ENCODE measurements at places on chromosomes 3 and 15. TPM values are rescaled to one million over a fixed set of nuclear protein-coding genes. Genes with fewer than 3 reads are reported as not detected.

Gene GPR160
- 0.28 TPM for total RNA-seq

Gene KIF9
- 1.8 TPM for total RNA-seq

Gene SPATA12
- under 0.01 TPM for total RNA-seq

Gene SEMA5B
- total RNA-seq: not detected

Gene FEZF2
- not detected for total RNA-seq

DNA sequence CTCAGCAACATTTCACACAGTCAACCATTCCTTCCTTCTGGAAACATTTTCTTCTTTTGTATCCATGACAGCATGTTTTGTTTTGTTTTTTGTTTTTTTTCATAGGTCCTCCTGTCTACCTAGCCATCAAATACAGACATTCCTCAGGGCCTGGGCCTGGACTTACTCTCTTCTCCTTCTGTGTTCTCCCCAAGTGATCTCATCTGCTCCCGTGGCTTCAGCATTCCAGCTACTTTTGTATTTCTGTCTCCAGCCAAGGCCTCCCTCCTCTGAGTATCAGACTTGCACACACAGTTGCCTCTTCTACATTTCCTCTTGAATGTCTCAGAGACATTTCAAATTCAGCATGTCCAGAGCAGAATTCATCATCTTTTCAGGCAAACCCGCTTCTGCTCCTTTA is 82.4 kb downstream of the HCN4 start:
- peak; percentile 15 for DNase-seq

DNA sequence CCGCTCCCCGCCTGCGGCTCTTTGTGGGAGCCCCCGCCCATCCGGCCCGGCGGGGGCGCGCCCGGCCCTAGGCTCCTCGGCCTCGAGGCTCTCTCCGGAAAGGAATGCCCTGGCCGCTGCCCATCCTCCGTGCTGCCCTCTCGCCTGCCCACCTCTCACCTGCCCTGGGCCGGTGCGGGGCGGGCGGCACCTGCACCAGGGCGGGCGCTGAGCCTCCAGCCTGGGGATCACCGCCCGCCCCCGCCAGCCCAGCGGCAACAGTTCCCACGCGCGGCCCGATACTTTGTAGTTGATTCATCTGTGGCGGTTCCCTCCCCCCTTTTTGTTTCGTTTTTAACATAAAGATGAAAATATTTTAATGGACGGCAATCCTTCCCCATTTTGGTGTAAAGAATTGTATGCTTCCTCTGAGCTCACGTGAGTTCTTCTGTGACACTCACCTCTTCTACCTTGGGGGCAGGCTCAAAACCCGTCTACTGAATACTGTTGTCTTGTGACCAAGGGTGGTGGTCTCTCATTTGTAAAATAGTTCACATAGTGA is 1.9 kb downstream of the KLF13 start:
- DNase-seq: peak; percentile 49

GRCh38 chr3:119085070-119085439 is 50.4 kb upstream of the IGSF11 start:
- no peak for DNase-seq

DNA sequence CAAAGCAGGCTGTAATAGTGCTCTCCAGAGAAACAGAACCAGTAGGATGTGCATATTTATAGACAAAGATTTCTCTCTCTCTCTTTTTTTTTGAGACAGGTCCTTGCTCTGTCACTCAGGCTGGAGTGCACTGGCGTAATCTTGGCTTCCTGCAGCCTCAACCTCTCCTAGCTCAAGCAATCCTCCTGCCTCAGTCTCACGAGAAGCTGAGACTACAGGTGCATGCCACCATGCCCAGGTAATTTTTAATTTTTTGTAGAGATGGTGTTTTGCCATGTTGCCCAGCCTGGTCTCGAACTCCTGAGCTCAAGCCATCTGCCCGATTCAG is 67.1 kb upstream of the CHD2 start:
- no peak for DNase-seq

GRCh38 chr15:75349851-75350588 is 3.2 kb downstream of the NEIL1 start:
- no peak for DNase-seq

DNA sequence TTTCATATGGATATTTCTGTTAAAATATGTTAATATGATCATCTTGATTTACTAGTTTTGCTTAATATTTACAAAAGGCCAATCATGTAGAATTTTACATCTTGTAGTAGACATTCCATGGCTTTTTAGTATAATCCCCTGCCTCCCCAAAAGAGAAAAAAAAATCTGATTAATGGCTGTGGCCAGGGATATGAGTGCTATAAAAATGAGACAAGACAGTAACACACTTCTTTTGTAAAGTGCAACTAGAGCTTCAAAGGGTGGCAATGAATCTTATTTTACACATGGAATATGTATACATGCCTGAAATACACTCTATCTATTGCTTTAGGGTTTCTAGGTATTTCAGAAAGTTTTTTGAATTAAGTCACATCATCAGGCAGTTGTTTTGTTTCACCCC is 112.2 kb upstream of the NANOGP8 start:
- DNase-seq: no peak

DNA sequence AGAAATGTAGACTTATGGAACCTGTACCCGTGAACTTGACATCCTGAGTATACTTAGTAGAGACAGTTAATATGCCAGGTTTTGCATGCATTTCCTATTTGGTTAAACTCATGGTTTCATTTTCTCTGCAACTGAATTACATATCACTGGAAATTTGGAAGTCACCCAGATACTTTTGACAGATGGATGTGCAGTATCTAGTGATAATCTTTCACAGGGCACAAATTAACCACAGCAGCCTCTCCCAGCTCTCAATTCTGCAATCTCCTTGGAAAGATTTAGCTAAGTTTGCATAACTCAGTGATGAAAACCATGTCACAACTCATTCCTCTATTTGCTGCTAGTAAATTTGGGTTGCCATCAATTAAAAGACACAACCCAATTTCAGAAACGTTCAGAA is 162.3 kb upstream of the TPM1 start:
- peak; percentile 37 for DNase-seq

DNA sequence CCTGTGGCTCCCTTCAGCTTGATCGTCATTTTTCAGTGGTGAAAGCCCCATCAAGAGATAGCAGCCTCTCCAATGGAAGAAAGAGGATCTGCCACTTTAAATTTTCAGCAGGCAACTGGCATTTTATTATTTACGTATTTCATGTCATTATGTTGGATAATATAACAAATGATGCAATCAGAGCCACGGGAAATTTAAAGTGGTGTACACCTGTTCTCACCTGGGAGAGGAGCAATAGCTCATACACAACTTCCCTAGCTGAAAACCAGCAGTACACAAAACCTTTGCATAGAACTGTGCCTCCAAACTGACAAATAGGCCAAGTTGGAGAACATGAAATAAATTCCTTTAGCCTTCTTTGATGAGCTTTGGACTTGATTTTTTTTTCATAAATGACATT is 136.9 kb downstream of the SATB1 start:
- DNase-seq: no peak

- DNase-seq: no peak
Measured at GRCh38 chr15:78453447-78453846, 15.4 kb downstream of the IREB2 start.

DNA sequence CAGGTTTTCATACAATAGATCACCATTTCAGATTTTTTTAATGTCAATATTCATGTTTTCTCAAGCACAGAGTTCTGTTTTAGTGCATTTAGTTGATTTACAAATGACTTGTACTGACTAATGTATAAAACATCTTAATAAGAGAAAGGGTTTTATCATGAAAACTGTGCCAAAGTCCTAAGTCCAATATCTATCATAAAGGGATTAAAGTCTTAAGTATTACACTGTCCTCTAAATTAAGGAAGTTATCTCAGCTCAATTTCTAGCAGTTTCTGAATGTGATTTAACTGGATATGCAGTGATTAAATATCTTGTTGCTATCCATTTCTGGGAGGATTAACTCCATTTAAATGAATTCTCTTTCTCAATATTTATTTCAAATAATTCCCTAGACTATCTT is 381.1 kb upstream of the CNTN4 start:
- DNase-seq: no peak

GRCh38 chr15:58409861-58410260 is 21.9 kb upstream of the LIPC start:
- no peak for DNase-seq

- DNase-seq: no peak
Measured at GRCh38 chr15:84826369-84826823, 9.2 kb downstream of the ALPK3 start.

DNA sequence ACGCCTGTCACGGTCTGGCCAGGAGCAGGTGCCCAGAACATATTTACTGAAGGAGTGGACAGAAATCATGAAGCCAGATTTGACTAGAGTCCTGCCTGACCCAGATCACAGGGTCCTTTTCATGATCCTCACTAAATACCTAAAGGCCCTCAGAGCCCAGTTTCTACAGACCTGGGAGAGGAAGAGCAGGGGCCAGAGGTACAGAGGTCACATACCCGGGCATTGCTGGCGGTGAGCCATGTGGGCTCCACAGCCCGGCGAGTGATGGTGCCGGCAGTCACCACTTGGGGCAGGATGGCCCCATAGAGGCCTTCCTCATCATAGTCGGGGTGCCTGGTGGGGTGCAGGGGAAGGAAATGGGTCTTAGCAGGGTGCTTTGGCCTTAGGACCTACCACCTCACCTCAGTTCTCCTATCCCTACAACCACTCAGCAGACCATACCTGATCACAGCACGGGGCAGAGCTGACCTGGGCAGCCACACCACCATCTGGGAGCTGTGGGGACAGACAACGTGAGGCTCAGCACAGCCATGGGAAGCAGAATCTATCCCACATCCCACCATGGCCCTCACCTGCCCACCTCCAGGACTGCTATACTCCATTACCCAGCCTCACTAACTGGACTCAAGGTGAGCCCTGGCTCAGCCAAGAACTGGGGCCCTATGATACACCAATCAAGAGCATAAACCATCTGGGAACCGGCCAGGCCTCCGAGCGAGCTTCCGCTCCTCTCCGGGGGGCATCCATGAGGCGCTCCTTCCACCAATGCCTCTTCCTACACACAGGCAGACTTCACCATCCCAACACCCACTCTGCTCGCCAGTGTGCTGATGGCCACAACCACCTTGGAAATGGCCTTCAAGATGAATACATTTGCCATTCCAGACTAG is 12.9 kb downstream of the POLG start:
- DNase-seq: no peak

GRCh38 chr15:81760686-81761085 is 285.1 kb downstream of the MEX3B start:
- DNase-seq: no peak

GRCh38 chr3:140319739-140320138 is 358.1 kb upstream of the TRIM42 start:
- no peak for DNase-seq

- DNase-seq: no peak
Measured at GRCh38 chr3:135218304-135218703, 423.2 kb downstream of the EPHB1 start.

GRCh38 chr15:93983526-93983925 is 247.8 kb upstream of the MCTP2 start:
- DNase-seq: no peak

DNA sequence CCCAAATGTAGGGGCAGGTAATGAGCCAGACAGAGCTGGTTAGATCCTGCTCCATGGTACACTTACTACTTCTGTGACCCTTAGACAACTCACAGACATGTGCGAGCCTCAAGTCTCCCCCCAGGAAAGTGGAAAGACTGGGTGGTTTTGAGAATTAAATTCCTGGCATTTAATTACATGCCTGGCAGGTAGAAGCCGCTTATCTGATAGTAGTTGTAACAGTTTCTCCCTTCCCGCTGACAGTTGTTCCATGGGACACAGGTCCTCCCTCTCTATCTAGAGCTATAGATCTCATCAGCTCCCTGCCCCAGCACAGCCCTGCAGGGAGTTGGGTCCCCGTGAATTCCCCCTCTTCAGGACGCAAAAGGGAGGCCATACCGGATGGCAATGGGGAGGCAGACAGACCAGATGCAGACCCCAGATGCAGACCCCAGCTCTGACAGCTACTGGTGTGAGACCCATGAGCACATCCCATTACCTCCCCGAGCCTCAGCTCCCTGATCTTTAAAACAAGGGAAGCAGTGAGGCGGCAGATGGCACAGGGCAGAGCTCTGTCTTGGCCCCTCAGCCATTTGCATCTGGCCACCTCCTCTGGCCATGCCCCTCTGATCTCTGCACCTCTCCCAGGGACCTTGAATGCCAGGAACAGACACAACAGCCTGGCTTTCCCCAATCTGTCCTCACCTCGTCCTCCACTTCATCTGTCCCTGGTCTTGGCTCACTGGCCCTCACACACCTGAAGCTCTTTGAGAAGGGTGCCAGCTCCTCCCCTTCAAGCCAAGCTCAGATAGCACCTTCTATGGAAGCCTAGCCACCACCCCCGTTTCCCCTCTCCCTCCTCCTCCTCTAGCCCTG is 34.1 kb upstream of the NR2C2 start:
- no peak for DNase-seq

- peak; percentile 60 for DNase-seq
Measured at GRCh38 chr15:82021992-82022391, 23.8 kb downstream of the MEX3B start.

DNA sequence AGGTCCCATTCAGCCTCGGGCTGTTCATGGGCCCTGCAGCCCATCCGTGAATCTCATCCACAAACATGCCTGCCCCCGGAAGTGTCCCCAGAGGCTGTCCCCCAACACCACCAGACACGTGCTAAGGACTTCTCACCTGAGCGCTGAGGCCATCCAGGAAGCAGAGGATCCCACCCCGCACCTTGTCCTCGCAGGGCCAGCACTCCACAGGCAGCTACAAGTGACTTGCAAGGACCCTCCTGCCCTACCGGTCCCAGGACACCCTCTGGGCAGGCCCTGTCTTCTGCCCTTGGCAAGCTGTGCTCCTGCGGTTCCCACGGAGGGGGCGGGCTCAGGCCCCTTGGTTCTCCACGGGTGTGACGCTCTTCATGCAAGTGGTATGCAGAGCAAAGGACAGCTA is 146.0 kb downstream of the NUP210 start:
- no peak for DNase-seq

GRCh38 chr15:78120523-78120922 is 10.7 kb downstream of the CIB2 start:
- DNase-seq: no peak

DNA sequence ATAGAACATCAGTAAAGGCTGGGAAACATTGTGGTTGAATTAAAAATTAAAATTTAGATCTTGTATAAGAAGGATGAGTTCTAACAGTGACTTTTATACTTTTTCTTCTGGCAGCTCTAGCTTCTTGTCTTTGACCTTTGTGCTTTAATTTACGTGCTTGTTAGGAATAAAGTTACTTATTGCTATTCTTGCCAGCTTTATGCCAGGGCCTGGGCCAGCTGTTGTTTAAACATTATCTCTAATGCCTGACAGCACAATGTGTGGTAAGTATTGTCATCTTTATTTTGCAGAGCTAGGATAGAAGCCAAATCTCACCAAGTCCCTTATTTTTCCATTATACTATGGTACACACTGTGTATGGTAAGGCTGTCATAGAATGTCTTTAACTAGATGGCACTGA is 766.7 kb upstream of the GOLIM4 start:
- no peak for DNase-seq
